Skin of body (tissue), 3 donors: ENCODE measurements at places on chromosomes 5 and 9. TPM values are rescaled to one million over a fixed set of nuclear protein-coding genes. Genes with fewer than 3 reads are reported as not detected.

The ZNF454 gene
- total RNA-seq, result 4.2 TPM

The ADAMTS12 gene
- 26.8 TPM for total RNA-seq

The CORO2A gene
- 2.3 TPM for total RNA-seq

The FBXW5 gene
- total RNA-seq, result 38.8 TPM

The INSYN2B gene
- total RNA-seq, result 0.10 TPM

The ZNF883 gene
- 2.7 TPM for total RNA-seq
